ENCODE measurements at places on chromosomes 7 and 10.

GRCh38 chr7:44308596-44309270 is 16.7 kb downstream of the CAMK2B start:
- no peak for DNase-seq

DNA sequence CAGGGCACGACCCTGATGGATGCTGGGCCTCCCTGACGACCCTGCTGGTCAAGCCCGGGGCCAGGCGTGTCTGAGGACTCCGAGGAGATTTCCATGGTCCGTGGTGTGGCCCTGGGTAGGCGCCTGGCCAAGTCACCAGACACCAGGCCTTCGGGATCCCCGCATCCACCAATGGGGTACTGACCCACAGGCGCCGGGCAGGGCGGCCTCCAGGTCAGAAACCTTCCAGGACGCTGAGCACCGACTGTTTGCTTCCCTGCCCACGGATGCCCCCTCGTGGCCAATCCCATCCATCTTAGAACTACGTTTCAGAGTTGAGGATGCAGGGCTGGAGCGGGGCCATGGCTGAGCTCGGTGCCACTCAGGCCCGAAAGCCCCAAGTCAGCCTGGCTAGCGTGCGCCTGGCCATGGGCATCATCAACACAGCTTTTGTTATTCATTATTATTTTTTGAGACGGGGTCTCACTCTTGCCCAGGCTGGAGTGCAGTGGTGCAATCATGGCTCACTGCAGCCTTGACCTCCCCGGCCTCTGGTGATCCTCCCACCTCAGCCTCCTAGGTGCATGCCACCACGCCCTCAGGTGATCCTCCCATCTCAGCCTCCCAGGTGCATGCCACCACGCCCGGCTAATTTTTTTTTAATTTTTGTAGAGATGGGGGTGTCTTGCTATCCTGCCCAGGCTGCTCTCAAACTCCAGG is 7.1 kb upstream of the AMZ1 start:
- DNase-seq: peak; percentile 90

GRCh38 chr7:15488401-15488800 is 73.4 kb downstream of the AGMO start:
- DNase-seq: no peak

DNA sequence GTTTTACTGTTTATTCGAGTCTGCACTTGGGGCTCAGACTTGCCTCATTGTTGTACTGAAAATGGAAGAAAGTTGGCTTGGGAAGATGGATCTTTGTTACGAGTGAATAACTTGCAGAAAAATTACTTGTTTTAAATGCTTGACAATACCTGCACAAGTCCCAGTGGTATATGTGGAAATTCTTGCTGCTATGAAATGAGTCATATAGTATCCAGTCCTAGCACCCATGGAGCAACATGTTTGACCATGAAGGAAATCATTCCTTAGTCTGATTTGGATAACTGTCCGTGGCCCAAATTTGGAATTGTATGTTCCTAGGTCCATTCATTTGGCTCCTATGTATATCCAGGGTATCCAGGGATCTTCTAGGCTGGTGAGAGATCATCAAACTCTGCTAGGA is 1096.8 kb downstream of the KCNMA1 start:
- DNase-seq: no peak
